Hippocampal formation (tissue), 2 donors: ENCODE measurements at places on chromosomes 2 and 18.

- DNase-seq, result no peak
Measured at GRCh38 chr2:3598912-3599854, 4.3 kb downstream of the COLEC11 start.

- no peak for DNase-seq
Measured at GRCh38 chr18:8966821-8967220, 135.7 kb upstream of the NDUFV2 start.

DNA sequence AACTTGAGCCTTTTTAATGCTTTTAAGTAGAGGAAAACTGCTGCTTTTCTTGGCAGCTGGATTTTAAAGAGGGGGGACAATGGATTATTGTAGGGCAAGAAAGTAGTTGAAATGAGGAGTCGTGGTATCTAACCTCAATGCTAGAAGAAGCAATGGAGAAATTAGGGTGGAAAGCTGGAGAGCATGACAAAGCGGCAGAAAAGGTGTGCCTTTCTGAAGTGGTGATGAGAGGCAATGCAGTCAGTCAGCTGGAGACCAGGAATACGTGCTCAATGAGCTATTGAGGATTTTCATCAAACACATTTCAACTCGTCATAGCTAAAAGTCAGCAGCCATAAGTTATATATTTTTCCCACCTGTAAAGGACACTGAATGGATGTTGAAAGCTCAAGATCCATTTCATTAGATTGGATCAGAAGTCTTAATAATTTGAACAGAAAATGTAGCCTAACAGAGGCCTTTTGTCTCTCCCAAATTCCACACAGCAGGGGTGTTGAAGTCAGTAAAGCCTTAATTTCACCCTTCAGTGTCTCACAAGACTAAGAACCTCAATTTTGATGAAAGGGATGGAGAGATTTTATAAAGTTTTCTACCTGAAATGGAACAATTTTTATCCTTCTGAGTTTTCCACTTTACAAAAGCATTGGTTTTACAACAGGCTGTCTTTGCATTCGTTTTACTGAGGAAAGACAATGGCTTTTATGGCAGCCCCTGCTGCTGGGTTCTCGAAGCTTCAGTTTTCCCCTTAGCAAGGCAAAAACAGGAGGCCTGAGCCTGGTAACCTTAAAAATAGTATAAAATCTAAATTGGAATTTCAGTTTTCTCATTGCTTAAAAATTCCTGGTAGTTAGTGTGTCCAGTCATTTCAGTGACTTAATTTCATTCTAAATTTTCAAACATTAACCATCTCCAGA is 131.1 kb downstream of the CCDC102B start:
- DNase-seq, result no peak

DNA sequence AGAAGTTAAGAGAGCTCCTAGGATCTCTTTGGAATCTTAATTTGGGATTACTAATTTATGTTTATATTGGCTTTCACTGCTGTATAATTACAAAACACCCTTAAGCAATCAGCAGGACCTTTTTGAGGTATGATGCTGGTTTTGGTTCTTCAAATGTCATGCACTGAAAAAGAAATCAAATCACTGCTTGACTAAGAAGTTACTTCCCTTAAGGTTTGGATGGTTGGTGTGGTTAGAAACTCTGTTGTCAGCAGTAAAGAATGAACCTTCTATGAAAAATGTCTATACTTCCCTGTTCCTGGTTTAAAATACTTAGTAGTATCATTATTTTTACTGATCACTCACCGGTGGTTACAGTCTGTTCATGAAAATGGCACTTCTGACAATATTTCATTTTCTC is 5.5 kb downstream of the COLEC12 start:
- DNase-seq, result no peak
